Neural progenitor cell (in vitro differentiated cells): ENCODE measurements at places on chromosomes 1 and 21. TPM values are rescaled to one million over a fixed set of nuclear protein-coding genes. Genes with fewer than 3 reads are reported as not detected.

DNA sequence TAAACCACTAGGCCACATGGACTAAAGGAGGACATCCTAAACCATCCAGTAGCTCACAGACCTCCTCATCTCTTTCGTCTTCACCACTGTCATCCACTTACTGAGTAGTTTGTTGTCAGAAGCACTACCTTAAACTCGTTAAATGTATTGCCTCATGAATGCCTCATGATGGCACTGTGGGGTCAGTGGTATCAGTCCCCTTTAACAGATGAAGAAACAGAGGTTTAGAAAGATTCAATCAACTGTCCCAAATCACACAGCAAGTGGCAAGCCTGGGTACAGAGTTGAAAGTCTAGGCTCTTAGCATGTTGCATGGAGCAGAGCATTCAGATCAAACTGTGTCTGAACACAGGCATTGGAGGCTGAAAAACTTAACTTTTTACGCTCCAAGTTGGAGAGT lies 183.6 kb upstream of the KIAA0040 start:
- DNase-seq, result peak; percentile 35

GRCh38 chr1:189121941-189122340 lies 1355.7 kb downstream of the BRINP3 start:
- no peak for DNase-seq

CRABP2 gene
- 110 and 156 TPM in 2 replicates for total RNA-seq

GRCh38 chr1:50454911-50455310 lies 31.7 kb upstream of the DMRTA2 start:
- no peak for DNase-seq

TPTE gene
- total RNA-seq, result not detected in 2 replicates

RIIAD1 gene
- not detected in 2 replicates for total RNA-seq

TOR3A gene
- total RNA-seq, result 17.3 and 18.2 TPM in 2 replicates

DNA sequence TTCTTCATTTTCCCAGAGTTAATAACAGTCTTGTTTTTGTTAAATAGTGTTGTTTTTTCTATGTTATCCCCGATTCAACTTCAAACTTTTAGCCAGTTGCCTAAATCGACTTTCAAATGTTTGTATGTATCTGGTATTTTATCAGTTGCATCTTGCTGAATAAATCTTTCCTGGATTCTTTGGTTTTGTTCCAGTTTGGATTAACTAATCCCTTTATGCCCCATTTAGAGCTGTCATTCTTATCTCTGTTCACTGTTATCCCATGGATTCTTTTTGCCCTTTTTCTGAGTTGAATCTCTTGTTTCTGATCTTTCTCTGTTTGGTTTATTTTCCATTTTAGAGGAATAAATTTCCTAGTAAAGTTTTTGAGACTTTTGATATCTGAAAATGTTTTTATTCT lies 31.1 kb upstream of the PTCH2 start:
- no peak for DNase-seq

- DNase-seq, result peak; percentile 79
Observed at GRCh38 chr1:78145105-78145580, 99.4 kb downstream of the GIPC2 start.

SLAMF8 gene
- not detected in 2 replicates for total RNA-seq

LIPI gene
- not detected in 2 replicates for total RNA-seq

- no peak for DNase-seq
Observed at GRCh38 chr1:183243161-183244050, 57.3 kb downstream of the LAMC2 start.

DNA sequence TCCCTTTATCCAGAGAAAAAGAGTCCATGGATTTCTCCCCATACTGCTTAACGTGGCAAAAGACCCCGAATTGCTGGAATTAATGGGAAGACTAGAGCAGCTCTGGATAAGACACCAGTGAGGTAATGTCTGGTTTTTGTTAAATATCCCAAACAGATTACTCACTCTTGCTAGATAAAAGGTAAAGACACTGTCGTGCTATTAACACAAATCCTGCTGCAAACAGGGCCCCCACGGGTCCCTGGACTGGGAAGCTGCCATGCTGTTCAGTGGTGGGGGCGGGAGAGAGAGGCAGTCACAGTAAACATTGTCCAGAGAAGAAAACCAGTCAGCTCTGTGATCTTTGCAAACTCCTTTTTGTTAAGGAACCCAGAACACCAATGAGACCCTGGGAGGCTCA lies 15.2 kb upstream of the SRP9 start:
- no peak for DNase-seq

GRCh38 chr1:230773396-230774033 lies 26.3 kb downstream of the CAPN9 start:
- no peak for DNase-seq

DNA sequence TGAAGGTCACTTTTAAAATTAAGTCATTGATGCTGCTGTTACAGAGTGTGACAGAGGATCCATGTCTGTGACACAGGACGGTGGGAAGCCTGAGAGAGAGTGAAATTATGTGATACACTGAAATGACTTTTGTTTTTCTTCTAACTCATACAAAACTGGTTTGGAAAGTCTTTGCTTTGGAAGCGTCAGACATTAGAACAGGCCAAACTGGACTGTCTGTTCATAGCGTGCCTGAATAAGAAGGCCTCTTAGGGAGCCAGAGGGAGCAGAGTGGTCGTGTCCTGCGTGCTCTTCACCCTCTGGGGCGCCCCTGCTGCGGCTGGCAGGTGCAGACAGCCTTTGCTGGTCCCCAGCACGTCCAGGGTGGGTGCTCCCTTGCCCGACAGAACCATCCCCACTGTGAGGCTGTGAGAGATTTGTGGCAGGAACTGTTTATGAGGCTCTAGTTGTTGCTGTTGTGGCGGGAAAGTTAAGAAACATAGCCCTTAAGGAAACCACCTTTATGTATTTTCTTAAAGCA lies 19.7 kb upstream of the PGD start:
- no peak for DNase-seq

DNA sequence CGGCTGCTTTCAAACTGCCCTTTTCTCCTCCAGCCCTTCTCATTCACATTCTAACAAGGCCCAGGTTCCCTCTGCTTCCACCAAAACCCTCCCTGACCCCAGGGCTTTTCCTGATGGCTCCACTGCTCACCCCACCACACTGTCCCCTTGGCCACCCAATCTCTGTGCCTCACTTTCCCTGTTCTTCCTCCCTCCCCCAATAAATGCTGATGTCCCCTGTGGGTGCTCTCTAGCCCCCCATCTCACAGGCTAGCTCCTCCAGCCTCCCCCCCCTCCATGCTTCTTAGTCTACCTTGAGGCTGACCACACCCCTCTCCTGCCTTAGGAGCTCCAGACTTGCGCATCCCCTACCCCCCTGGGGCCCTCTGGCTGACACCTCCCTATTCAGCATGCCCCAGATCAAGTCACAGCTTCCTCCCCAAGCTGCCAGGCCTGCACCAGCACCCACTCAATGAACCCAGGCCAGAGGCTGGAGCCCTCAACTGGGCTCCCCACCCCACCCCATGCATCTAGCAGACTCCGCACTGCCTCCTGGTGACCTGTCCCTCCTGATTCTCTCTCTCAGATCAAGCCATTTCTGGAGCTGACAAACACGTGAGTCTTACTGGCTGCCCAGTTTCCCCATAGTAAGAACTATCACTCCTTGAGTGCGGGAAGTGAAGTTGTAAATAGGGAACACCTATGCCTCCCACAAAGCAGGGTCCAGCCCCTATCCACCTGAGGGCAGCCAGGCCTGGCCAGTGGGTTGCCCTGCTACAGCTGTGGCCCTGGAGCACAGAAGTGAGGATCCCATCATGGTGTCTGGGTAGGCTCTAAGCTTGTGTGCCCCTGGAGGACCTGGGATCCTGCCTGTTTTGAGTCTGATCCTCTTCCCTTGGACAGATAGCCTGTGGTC lies 117.9 kb downstream of the DMRTB1 start:
- DNase-seq, result peak; percentile 33

DNA sequence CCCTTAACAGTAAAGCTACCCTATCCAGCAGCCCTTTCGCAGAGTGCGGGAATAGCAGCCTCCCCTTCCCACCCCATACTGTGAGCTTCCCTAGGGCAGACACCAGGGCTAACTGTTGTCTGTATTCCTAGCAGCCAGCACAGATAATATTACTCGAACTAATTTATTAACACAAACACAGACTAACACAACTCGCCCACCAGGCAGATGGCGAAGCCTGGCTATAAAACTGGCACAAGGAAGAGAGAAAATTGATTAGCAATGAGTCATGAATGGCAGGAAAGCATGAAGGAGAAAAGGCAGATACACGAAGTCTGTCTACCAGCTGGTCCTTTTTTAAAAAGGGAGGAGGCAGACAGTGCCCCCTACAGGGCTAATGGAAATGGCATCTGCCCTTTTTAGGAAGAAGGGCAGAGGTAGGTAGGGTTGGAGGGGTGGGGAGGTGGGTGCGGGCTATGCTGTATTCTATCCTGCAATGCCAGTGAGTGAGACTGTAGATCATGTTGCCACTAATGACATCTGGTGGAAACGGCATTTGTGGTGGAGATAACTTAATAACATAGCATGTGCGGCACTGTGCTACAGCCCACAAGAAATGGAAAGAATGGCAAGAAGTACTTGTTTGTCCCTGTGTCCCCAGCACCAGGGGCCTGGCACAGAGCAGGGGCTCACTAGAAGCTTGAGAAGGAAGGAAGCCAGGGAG lies 30.6 kb upstream of the CTPS1 start:
- DNase-seq, result peak; percentile 79

- no peak for DNase-seq
Observed at GRCh38 chr1:116503546-116504307, 67.1 kb downstream of the CD58 start.

DNA sequence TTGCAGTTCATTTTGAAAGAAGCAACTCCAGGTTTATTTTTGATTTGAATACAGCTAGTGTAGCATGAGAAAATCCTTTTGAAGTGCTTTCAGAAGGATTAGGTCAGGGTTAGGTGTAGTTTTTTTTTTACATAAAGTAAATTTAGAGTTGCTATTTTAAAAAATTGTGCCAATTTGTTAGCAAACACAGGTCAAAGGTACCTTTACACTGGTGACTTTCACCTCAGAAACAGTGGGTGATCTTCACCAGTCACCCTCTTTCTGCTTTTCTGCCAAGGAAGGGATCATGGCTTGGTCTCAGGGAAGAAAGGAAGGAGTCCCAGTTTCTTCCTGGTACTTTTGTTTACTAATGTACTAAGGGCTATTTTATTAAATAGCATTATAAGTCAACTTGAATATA lies 111.5 kb downstream of the SDCCAG8 start:
- DNase-seq, result no peak

RIPPLY3 gene
- 2.8 and 4.3 TPM in 2 replicates for total RNA-seq

RGS18 gene
- total RNA-seq, result not detected in 2 replicates

- no peak for DNase-seq
Observed at GRCh38 chr21:40507978-40508377, 339.0 kb downstream of the DSCAM start.

DNA sequence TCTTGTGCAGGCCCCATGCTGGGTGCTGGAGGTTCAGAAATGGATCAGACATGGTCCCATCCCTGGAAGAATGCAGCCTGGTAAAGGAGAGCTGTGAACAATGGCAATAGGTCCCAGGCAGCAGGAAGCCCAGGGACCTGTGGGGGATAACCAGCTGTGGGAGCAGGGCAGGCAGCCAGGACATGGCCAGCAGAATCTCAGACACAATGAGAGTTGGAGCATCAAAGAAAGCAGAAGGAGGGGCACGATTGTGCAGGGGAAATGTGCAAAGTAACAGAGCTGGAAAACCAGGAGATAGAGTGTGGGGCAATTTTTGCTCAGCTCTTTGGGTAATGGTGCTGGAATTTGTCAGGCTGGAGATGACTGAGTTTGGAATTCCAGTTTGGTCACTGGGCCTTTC lies 44.3 kb downstream of the C8B start:
- DNase-seq, result no peak

DNA sequence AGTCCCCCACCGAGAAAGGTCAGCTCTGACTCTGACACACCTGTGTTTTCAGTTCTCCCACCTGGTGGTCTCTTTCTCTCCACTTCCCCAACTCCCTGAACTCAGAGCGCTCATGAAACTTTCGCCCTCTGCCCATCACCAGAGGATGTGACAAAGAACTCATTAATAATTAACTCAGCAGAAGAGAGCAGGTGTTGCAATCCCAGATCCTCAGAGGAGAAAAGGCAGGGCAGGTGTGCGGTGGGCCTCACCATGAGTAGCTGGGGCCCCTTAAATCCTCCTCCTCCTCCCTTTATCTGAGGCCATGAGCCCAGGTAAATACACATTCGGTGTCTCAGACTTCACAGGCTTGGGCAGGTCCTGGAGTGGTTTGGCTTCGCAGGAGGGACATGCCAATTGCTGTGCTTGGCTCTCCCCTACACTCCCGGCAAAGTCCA lies 1.7 kb upstream of the LAMB3 start:
- no peak for DNase-seq

COL24A1 gene
- total RNA-seq, result not detected in 2 replicates

DNA sequence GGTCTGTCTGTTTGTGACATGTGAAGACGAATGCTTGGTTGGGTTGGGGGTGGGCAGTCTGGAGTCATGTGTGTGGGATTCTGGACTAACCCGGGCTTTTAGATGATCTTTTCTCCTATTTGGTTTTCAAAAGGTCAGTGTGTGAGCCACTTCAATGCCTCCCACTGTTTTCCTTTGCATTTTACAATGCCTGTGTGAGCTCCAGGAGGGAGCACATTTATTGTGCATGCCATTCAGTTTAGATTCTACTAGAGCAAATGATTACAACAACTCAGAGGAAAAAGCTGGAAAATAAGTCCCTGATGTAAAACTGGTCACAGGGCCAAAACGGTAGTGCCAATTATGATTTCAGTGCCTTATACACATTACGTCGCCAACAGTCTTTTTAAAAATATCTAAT lies 90.9 kb downstream of the LYPLAL1 start:
- DNase-seq, result peak; percentile 46

MPL gene
- 0.09 TPM in 1 of 2 replicates, not detected in the other for total RNA-seq

GRCh38 chr1:204799630-204800029 lies 71.0 kb upstream of the NFASC start:
- DNase-seq, result no peak

- no peak for DNase-seq
Observed at GRCh38 chr21:35829067-35829466, 231.3 kb downstream of the SETD4 start.

DNA sequence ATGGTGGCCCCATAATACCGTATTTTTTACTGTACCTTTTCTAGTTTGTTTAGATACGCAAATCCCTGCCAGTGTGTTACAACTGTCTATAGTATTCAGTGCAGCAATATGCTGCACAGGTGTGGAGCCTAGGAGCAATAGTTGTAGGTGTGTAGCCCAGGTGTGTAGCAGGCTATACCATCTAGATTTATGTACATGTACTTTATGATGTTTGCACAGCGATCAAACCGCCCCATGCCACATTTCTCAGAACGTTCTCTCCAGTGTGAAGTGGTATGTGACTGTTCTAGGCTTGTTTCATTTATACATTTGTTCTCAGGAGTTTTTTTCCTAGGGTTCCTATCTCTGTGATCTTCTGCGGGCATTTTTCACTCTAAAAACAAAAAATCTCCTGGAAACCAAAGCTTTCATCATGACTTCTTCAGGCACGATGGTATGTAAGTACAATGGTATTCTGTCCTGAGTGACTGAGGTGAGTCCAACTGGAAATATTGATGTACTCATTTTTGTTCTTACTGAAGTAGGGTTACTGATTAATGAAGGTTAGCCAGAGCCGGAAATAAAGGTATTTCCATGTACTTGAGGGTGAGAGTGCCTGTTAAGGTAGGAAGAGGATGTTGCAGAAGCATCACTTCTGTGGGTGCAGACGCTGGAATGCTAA lies 153.0 kb downstream of the GABPA start:
- no peak for DNase-seq

GCLM gene
- total RNA-seq, result 3.7 and 4.8 TPM in 2 replicates

- no peak for DNase-seq
Observed at GRCh38 chr1:246001837-246002230, 505.2 kb downstream of the SMYD3 start.

GRCh38 chr1:53550201-53550741 lies 91.1 kb downstream of the DMRTB1 start:
- no peak for DNase-seq

FALEC gene
- 0.96 TPM in 1 of 2 replicates, not detected in the other for total RNA-seq
